ENCODE measurements at places on chromosomes 3 and 15.

DNA sequence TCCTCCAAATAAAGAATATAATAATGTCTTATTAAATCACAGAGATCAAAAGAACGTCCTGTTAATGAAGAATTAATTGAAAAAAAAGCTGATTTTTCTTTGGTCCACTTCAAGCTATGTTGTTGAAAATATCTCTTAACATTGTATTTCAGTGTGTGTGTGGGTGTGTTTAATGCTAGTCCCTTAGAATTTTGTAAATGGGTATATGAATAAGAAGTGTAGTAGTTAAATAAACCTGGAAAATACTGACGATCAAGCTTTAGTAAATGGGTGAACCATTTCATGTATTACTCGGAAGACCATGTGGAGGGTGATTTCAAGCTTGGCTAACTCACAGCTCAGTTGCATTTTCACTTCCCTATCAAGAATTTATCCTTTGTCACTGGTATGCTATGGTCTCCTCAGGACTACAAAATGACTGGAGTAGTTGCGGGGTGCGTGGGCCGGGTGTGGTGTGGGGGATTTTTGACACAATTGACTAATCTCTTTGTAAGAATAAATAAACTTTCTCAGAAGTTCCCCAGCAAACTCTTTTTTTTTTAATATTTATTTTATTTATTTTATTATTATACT lies 586.4 kb downstream of the GRM7 start:
- no peak for DNase-seq

DNA sequence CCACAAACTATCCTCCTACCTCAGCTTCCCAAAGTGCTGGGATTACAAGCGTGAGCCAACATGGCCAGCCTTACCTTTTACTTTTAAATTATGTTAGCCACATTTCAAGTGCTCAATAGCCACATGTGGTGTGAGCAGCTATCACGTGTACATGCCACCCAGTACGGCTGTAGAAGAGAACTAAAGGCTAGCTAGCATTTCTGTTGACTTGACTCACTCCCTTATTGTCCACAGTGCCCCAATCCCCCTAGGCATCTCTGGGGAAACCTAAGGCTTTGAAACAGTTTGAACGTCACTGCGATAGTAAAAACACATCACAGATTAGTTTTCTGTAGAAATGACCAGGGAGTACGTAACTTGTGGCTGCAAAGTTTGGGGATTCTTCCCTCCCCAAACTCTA lies 12.0 kb downstream of the C15orf40 start:
- no peak for DNase-seq

- DNase-seq = no peak
These were observed 225.8 kb downstream of the CGGBP1 start for GRCh38 chr3:87833039-87833377.

- no peak for DNase-seq
These were observed 85.2 kb upstream of the CHL1 start for GRCh38 chr3:111143-112069.

DNA sequence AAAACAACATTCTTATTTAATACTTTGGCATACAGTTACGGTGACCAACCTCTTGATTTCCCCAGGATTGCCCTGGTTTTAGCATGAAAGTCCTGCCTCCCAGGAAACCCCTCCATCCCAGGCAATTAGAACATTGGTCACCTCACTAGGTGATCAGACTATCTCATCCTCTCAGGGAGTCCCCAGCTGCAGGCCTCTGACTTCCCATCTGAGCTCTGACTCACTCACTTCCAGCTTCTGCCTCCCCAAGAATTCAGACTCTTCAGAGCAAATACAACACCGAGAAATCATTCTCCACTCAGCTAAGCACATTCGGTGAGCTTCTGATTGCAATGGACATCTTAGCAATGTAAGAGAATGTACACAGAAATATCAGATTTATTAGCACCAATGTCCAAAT lies 92.4 kb upstream of the HES1 start:
- no peak for DNase-seq

Data from stimulated activated effector memory CD8-positive, alpha-beta T cell treated with anti-CD3 and anti-CD28 coated beads, Interleukin-12 subunit alpha, Interleukin-12 subunit beta, amount 100 ng/mL, for 72 hours (primary cell).